Cardiac atrium fibroblast (primary cell): ENCODE measurements at places on chromosomes 7 and 10. TPM values are rescaled to one million over a fixed set of nuclear protein-coding genes. Genes with fewer than 3 reads are reported as not detected.

EPO gene
- total RNA-seq, result not detected in 2 replicates

MINDY4 gene
- total RNA-seq, result 7.9 and 8.6 TPM in 2 replicates

NPY4R gene
- under 0.01 TPM in 1 of 2 replicates, not detected in the other for total RNA-seq

ZNF503 gene
- 5.8 and 10.8 TPM in 2 replicates for total RNA-seq

MYOF gene
- total RNA-seq, result 117 and 125 TPM in 2 replicates

UNCX gene
- total RNA-seq, result not detected in 2 replicates

OR6V1 gene
- not detected in 2 replicates for total RNA-seq
